Activated naive CD8-positive, alpha-beta T cell treated with anti-CD3 and anti-CD28 coated beads, Interleukin-2, amount 10 ng/mL, durations not matched to agents 7 days and 5 days (primary cell): ENCODE measurements at places on chromosomes 1 and 21. TPM values are rescaled to one million over a fixed set of nuclear protein-coding genes. Genes with fewer than 3 reads are reported as not detected.
A peak's percentile ranks its signal among the peaks of the same experiment; 100 is the strongest.

GRCh38 chr1:7688659-7689058, 82.4 kb upstream of the VAMP3 start:
- no peak for DNase-seq
- H3K36me3 ChIP-seq = no peaks in the 10 kb centered on the region
- peaks cover 9% of the 10 kb centered on the region for H3K27me3 ChIP-seq
- no peak overlapping the region for H3K4me3 ChIP-seq
- no peaks in the 10 kb centered on the region for H3K4me1 ChIP-seq

Gene MYOM3
- not detected for total RNA-seq

GRCh38 chr1:207219979-207220889, 101.2 kb upstream of the CD55 start:
- H3K27ac ChIP-seq = no peak overlapping the region
- DNase-seq = no peak
- peaks cover 8% of the 10 kb centered on the region for H3K4me1 ChIP-seq
- H3K27me3 ChIP-seq = peaks cover 6% of the 10 kb centered on the region
- H3K4me3 ChIP-seq = no peak overlapping the region

DNA sequence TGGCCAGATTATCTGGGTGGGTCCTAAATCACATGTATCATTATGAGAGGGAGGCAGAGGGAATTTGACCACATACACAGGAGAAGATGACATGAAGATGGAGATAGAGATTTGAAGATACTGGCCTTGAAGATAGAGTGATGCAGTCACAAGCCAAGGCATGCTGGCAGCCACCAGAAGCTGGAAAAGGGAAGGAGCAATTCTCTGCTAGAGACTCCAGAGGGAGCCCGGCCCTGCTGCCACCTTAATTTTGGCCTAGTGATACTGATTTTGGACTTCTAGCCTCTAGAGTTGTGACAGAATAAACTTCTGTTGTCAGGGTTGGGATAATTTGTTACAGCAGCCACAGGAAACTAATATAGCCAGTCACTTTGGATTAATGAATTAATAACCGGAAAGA, 2.2 kb upstream of the PRDM2 start:
- no peak overlapping the region for H3K4me3 ChIP-seq
- H3K27ac ChIP-seq = no peak overlapping the region
- H3K36me3 ChIP-seq = peaks cover 4% of the 10 kb centered on the region
- H3K4me1 ChIP-seq = peaks cover 19% of the 10 kb centered on the region
- no peak for DNase-seq
- H3K27me3 ChIP-seq = no peaks in the 10 kb centered on the region

DNA sequence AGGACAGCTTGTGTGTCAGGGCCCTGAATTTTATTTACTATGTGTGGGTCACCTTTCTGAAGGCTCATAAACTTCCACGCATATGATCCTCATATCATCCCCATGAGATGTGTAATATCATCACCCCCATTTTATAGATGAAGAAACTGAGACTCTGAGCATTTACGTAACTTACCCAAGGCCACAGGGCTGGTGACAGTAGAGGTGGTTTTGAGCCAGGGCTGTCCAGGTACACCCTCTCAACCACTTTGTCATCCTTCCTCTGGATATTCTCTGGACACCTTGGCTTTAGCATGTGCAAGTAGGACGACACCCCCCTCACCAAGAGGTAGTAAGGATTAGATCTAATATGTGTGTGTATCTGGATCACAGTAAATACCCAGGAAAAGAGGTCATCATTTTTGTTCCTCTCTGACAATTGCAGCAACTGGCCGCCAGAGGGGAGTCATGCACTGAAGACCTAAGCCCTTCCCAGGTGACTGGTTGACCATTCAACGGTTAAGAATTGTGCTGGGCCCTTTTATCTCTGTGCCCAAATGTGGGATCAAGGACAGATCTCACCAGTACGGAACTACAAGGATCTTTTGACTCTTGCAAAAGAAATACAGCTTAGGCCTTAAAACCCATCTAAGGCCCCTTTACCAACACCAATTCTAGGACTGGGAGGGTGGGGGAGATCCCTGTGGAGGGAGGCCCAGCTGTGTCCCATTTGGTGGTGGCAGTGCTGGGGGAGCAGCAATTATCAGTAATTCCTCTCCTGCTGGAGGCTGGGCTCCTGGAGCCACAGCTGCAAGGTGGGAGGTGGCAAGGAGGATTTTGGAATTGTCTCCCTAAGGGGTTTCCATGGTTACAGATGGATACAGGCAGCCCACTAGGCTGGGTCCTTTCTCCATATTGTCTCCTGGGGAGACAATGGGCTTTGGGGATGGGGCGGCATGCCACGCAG, 13.7 kb upstream of the E2F2 start:
- peaks cover 8% of the 10 kb centered on the region for H3K4me1 ChIP-seq
- peak; percentile 70 for DNase-seq
- peaks cover 1% of the 10 kb centered on the region for H3K27me3 ChIP-seq
- H3K4me3 ChIP-seq = no peak overlapping the region

Gene HOOK1
- 8.6 TPM for total RNA-seq

DNA sequence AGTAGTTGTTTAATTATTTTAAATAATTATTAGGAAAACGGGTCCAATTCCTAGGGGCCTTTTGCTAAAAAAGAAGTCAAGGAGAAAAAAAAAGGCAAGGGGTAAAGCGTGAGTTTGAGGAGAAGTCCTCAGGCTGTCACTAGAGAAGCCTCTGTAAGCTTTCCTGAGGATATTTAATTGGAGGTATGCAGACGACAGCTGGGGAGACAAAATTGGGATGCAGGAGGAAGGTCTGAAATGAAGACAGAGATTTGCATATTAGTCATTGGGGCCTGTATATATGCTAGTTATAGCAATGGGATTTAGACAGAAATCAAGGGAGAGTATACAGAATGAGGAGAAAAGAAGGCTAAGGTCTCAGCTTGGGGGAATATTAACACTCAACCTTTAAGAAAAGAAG, 8.6 kb downstream of the ATP6V1G3 start:
- H3K4me3 ChIP-seq = no peak overlapping the region
- peaks cover 37% of the 10 kb centered on the region for H3K4me1 ChIP-seq
- peaks cover 14% of the 10 kb centered on the region for H3K36me3 ChIP-seq
- no peak overlapping the region for H3K27ac ChIP-seq

Gene PADI1
- not detected for total RNA-seq

Gene F3
- not detected for total RNA-seq

Gene TTLL10
- total RNA-seq = not detected

- H3K4me1 ChIP-seq = peaks cover 6% of the 10 kb centered on the region
- H3K27me3 ChIP-seq = peaks cover 2% of the 10 kb centered on the region
- H3K36me3 ChIP-seq = peaks cover 4% of the 10 kb centered on the region
- H3K27ac ChIP-seq = no peak overlapping the region
- DNase-seq = no peak
- H3K4me3 ChIP-seq = no peak overlapping the region
Observed at GRCh38 chr1:209720326-209720725, 15.7 kb downstream of the HSD11B1 start.

Gene AGO4
- 23.9 TPM for total RNA-seq

- H3K4me1 ChIP-seq = peaks cover 11% of the 10 kb centered on the region
- H3K36me3 ChIP-seq = peaks cover 3% of the 10 kb centered on the region
- H3K27ac ChIP-seq = no peak overlapping the region
- no peak for DNase-seq
- no peak overlapping the region for H3K4me3 ChIP-seq
Observed at GRCh38 chr1:23152966-23153684, 15.5 kb downstream of the LUZP1 start.

Gene KCNE2
- not detected for total RNA-seq

DNA sequence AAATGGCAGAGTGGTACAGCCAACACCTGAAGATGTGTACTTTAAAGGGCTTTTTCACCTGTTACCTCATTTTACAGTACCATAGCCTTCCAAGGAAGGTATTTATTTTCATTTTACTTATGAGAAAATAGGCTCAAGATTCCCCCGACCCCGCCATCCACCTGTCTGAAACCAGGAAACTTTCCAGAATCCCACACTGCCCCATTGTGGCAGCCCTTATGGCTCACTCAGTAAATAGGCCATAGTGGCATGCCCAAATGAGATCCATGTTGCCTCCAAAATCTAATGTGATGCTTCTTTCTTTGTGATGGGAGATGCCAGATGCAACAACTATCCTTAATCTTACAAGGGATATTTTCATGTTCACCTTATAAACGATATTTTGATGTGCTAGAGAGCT, 97.8 kb downstream of the EBNA1BP2 start:
- no peak overlapping the region for H3K4me3 ChIP-seq
- H3K27me3 ChIP-seq = peaks cover 6% of the 10 kb centered on the region
- H3K27ac ChIP-seq = no peak overlapping the region

DNA sequence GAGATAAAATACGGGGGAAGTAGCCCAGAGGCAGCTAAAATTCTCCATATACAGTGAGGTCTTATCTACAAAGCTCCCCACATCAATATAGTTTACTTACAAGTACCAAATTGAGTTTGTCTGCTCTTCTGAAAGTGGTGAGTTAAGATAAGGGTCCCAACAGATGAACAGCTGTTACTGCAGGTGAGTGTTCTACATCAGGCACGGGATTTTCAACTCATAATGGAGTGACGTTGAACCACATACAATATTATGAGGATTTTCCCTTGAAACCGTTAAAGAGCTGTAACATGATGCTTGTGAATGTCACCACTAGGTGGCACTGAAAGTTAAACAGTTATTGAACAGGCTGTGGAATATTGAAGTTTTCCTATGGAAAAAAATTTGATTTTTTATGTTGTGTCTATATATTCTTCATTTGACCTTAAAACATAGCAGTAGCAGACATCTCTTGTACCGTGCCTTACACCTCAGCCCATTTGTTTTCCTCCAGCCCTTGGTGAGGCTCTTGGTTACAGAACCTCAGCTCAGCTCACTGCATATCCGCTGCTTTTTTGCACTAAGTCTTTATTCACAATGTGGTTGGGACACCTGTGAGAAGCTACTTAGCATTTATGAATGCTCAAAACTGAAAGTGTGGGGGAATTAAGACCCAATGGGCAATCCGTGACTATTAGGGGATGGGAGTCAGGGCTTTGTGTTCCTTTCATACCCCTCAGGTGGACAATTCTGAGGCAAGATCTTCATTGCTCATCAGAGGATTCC, 23.2 kb downstream of the CD1D start:
- no peak overlapping the region for H3K4me3 ChIP-seq
- no peak overlapping the region for H3K27ac ChIP-seq
- peaks cover 5% of the 10 kb centered on the region for H3K4me1 ChIP-seq
- DNase-seq = no peak

Gene MEGF6
- total RNA-seq = 56.6 TPM
